Putamen (tissue), 1 donor: ENCODE measurements at places on chromosomes 6 and 20.

DNA sequence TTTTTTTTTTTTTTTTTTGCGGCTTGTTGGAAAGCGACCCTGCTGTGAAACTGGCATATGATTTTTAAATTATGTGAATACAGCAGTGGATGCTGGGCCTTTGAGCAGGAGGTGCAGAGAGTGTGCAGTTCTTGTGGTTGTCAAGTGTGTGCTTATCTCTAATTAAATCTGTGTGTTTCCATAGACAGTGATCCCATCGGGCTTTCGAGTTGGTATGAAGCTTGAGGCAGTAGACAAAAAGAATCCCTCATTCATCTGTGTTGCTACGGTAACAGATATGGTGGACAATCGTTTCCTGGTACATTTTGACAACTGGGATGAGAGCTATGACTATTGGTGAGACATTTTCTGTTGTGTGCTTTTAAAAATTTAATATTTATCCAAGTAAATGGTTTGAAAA lies 52.4 kb downstream of the L3MBTL3 start:
- DNase-seq: no peak

DNA sequence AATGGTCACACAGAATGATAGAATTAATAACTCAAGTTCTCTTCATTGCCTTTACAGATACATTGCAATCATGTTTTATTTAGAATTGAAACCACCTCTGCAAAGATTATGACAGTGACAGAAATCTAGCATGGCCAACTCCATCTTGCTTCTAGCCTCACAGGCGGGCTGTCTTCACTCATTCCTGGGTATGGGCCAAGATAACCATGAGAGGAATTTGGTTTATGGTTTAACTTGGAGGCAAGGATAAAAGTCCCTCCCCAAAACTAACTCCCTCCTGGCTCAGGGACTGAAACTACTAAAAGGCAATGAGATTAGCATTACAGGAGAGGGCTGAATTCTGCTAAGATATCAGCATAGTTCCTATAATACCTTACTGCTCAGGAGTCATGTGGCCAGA lies 95.2 kb upstream of the CST7 start:
- DNase-seq: no peak

- DNase-seq: no peak
Observed at GRCh38 chr6:5729080-5729434, 277.7 kb downstream of the NRN1 start.

GRCh38 chr6:130164251-130164650 lies 58.5 kb downstream of the SAMD3 start:
- no peak for DNase-seq

- DNase-seq: no peak
Observed at GRCh38 chr6:111823831-111824607, 49.2 kb downstream of the FYN start.
